ENCODE measurements at places on chromosomes 2 and 18. TPM values are rescaled to one million over a fixed set of nuclear protein-coding genes. Genes with fewer than 3 reads are reported as not detected.

Gene ATP6V1C2
- not detected for total RNA-seq

Gene CD207
- not detected for total RNA-seq

Gene DSC1
- total RNA-seq, result 0.24 TPM

- no peak for DNase-seq
- H3K4me1 ChIP-seq, result peaks cover 8% of the 10 kb centered on the region
- no peak overlapping the region for H3K4me3 ChIP-seq
- peaks cover 21% of the 10 kb centered on the region for H3K27me3 ChIP-seq
- H3K36me3 ChIP-seq, result no peaks in the 10 kb centered on the region
Measured at GRCh38 chr2:175577368-175577970, 396.0 kb upstream of the ATP5MC3 start.

DNA sequence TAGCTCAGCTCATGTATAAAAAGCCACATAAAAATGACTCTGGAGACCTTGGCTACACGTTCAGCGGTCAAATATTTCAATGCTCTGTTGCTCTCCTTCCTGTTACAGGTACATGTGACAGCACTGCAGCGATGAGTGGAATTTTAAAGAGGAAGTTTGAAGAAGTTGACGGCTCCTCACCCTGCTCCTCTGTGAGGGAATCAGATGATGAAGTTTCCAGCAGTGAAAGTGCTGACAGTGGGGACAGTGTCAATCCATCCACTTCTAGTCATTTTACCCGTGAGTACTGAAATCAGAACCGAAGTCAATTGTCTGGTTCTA lies 125.4 kb downstream of the CSRNP3 start:
- DNase-seq, result no peak
- H3K27me3 ChIP-seq, result peaks cover 2% of the 10 kb centered on the region
- no peak overlapping the region for H3K4me3 ChIP-seq
- H3K4me1 ChIP-seq, result no peaks in the 10 kb centered on the region
- no peaks in the 10 kb centered on the region for H3K36me3 ChIP-seq

DNA sequence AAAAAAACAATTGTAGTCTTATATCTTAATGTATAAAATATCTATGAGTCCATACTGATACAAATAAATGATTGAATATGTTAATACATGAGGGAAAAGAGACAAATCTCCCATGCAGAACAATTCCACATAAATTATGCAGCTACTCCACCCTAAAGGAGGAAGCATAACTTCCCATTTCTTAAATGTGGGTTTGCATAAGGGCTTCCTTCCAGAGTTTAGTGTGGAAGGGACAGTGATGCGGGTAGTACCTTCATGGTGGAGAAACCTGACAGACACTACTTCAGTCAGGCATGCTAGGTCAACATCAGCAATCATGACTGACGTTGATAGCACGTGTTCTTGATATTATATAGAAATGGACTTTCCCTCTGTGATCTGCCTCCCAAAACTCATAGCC lies 146.9 kb upstream of the STON1 start:
- no peak overlapping the region for H3K4me3 ChIP-seq
- H3K27me3 ChIP-seq, result no peaks in the 10 kb centered on the region
- H3K27ac ChIP-seq, result no peak overlapping the region
- peaks cover 9% of the 10 kb centered on the region for H3K36me3 ChIP-seq

DNA sequence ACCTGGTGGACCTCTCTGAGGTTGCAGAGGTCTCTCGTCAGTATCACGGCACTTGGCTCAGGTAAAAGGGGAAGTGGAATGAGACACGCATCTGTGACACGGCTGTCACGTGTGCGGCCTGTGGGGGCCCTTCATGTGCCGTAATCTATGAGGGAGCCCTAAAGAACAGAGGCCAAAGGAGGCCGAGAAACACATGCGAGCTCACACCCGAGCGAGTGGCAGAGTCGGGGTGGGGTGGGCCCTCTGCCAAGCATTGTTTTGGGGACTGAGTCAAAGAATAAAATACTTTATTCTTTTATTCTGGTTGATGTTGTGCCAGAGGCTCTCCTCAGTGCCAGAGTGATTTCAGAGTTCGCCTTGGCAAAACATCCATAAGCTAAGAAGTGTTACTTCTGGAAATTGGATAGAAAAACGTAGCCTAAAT lies 43.3 kb downstream of the PLB1 start:
- no peaks in the 10 kb centered on the region for H3K27me3 ChIP-seq
- DNase-seq, result no peak
- no peaks in the 10 kb centered on the region for H3K4me1 ChIP-seq
- no peak overlapping the region for H3K4me3 ChIP-seq

DNA sequence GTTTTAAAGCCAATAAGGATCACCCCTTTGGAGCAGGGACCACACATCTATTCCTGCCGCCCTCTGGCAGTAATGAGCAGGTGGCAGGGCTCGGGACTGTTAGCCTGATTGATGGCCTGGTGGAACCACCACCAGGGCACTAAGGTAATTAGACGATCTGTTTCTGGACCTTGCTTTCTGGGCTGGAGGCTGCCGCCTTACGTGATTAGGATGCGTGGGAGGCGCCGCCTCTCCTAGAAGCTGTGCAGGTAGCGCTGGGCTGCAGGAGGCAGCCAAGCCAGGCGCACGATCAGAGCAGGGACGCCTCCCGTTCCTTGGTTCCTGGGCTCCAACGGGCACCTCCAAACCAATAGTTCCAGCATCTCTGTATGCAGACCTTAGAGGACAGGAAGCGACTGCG lies 242.6 kb upstream of the RAB12 start:
- peaks cover 3% of the 10 kb centered on the region for H3K4me1 ChIP-seq
- no peak for DNase-seq
- H3K36me3 ChIP-seq, result no peaks in the 10 kb centered on the region
- peaks cover 21% of the 10 kb centered on the region for H3K27me3 ChIP-seq
